ENCODE measurements at places on chromosomes 11 and 22.

DNA sequence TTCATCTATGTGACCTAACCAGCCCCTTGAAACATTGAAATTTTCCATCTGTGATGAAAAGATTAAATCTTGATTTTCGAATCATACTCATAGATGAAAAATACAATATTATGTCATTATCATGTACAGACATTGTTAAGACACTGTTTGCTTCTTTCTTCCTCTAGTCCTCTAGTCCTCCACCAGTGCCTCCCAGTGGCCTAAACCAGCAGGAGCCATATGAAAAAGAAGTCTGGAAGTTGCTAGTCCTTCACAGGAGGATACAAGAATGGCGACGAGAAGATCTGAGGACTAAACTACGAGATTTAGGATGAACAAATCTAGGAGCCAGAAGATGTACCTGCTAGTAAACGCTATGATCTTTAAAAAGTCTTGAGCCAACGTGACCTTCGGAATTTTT lies 134.1 kb downstream of the SLC17A6 start:
- no peak for DNase-seq

DNA sequence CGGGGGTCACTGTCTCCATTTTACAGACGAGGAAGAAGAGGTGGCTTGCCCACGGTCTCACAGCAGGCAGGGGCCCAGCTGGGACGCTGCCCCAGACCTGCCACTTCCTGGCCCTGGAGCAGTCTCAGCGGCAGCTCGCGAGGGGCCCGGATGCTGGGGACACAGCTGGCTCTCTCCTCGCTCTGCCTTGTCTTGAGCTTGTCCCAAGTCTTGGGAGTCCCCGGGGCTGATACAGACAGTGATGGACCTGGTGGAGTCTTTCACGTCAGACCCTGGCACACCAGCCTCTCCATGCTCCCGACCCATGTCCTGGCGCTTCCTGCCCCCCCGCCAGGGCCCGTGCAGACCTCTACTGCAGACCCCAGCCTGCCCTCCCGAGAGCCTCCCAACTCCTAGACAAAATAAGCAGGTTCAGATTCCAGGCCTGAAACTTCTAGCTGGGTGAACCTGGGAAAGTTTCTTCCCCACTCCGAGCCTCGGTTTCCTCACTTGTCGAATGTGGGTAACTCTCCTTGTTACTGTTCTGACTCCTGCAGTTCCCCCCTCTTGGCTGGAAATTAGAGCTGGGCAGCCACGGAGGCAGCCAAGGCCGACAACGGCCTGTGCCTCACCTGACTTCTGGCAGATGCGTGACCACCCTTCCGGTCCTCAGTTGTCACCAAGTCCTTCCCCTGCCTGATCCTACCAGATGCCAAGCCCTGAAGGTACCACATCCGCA lies 145.4 kb downstream of the CACNA1I start:
- no peak for DNase-seq

DNA sequence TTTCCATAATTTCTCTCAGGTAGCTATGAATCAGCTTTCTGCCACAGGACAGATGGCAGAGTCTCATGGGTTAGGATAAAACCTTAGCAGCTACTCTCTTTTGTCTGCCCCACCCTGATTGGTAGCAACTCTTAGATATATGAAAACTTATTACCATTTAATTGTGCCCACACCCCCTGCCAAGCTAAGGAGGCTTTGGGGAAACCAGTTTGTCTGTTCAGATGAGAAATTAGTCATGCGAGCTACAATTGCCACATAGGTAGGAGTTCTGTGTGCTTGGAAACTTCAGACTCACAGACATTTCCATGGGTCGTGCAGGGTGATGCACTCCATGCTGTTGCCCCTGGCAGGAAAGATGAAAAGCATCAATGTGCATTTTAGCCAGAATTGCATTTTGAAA lies 39.9 kb downstream of the CD44 start:
- no peak for DNase-seq

DNA sequence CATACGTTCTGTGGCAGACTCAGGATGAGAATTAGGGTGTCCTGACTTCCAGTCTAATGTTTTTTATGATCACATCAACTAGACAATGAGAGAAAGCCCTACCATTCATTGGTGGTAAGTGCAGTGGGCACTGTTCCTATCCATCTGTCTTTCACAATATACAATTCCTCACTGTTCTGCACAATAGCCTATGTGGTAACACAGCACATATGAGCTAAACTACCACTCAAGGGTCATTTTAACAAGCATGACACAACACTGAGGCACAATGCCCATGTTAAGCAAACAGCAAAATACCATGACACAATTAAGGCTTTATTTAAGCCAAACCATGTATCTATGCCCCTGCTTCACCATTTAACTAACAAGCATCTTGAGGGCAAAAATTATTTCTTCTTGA lies 52.3 kb downstream of the SIK3 start:
- no peak for DNase-seq

DNA sequence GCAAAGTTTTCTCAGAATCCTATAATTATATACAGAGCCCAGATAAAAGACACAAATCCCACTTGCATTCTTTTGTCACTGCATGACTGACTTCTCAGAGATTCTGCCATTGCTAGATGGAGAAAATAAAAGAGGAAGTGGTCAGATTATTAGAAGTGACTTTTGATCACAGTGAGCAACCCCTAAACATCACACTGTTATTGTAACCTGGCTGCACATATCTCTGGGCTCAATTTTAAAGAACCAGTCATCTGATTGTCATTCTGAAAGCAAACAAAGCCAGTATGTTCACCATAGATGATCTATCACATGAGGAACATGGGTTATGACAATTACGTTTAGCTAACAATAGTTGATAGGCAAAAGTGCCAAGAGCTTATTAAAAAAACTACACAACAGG lies 47.8 kb downstream of the COPB1 start:
- DNase-seq: no peak

GRCh38 chr22:43440556-43440955 lies 28.7 kb downstream of the MPPED1 start:
- peak; percentile 33 for DNase-seq

- DNase-seq: no peak
These were observed 50.3 kb upstream of the CD44 start for GRCh38 chr11:35088676-35089075.

- DNase-seq: no peak
These were observed 968 bp upstream of the TMEM109 start for GRCh38 chr11:60912851-60913528.

- peak; percentile 14 for DNase-seq
These were observed 702 bp downstream of the BIRC2 start for GRCh38 chr11:102347462-102348370.

- no peak for DNase-seq
These were observed 1073.3 kb upstream of the RAG2 start for GRCh38 chr11:37671321-37671720.

DNA sequence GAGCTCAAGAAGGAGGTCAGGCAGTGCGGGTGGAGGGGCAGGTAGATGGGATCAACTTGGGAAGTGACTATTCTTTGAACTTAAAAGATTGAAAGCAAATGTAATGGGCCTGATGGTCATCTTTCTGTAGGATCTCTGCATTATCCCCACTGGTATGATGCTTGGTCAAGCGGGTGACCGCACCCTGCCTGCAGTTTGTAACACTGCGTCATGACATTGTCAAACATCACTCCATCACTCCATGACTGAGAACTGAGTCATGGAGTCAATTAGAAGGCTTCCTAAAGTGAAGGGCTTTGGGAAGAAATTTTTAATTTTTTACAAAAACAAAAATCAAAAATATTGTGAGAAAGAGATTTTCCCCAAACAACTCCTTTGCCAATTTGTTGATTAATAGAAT lies 62.4 kb upstream of the BMAL1 start:
- no peak for DNase-seq

DNA sequence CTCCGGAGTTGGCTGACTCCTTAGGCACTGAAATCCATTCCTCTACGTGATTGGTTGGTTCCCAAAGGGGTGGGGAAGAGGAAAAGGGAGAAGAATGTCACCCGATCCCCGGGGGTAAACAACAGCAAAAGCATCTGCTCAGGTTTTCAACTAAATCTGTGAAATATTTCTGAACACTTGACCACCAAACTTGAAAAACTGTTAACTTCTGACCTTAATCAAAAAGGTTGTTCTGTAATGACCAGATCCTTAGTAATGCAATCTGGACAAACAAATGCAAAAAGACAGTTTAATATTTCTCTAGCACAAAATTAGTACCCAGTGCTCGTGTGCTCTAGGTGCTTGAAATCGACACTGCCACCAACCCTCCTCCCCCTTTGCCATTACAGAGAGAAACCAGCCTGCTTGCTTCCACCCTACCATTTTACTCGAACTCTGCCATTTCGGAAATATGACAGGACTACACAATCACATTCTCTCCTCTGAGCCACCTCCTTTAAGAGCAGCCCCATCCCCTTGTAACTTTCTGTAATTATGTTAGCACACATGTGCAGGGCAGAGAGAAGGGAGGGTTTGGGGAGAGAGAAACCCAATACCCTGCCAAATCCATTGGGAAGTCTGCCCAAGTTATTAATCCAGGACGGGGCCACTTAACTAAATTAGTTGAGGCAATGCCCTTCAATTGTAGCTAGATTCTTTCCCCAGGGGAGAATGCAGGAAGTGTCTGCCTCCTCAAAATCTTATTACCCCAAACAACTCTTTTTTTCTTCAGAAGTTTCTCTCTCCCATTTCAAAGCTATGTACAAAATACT lies 113.8 kb downstream of the RBFOX2 start:
- no peak for DNase-seq

GRCh38 chr11:125094731-125095130 lies 16.7 kb downstream of the TMEM218 start:
- no peak for DNase-seq

GRCh38 chr11:66768088-66768521 lies 39.1 kb upstream of the SPTBN2 start:
- no peak for DNase-seq

DNA sequence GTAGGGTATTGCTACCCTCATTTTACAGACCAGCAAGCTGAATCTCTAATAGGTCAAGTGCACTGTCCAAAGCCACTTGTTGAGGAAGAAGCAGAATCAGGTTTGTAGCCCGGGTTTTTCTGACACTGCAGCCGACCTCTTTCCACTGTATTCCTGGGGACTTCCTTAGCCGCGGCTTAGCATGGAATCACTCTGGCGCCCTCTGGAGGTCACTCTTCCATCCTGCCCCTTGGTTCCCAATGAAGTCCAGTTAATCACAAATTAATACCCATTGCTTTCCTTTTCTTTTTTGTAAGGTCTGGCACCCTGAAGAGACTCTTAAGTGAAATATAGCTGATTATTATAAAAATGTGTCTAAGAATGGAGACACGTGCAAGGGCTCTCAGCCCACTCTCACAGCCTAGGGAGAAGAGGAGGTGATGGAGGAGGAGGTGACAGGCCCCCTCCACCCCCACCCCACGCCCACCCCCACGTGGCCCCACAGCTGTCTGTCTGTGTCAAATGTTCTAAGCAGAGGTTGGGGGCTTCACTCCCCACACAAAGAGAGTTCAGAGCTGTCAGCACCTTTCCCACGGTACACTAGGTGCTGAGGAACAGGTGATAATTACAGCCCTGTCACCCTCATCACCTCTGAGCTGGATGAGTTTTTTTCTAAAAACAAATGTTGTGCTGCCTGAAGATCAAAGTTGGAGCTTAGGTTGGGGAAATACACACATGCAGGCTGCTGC lies 57.7 kb upstream of the DRD2 start:
- peak; percentile 62 for DNase-seq

DNA sequence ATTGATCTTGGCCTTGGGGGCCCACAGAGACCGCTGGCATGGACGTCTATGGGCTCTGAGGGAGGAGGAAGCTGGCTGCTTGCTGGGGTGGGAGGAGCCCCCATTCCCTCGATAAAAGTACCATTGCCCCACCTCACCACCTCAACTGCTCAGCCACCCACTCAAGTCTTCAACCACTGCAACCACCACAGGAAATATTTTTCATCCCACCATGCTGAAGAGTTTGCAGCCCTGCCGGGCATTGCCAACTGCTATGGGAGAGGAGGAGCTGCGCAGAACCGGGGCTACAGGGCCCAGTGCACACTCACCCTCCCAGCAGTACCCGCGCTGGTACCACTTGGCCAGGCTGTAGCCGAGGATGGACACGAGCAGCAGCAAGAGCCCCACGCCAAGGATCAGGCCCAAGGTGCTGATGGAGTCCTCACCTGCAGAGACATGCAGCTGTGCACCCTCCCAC lies 29.2 kb downstream of the IL10RA start:
- no peak for DNase-seq

GRCh38 chr22:36289406-36289870 lies 36.5 kb downstream of the APOL1 start:
- no peak for DNase-seq

DNA sequence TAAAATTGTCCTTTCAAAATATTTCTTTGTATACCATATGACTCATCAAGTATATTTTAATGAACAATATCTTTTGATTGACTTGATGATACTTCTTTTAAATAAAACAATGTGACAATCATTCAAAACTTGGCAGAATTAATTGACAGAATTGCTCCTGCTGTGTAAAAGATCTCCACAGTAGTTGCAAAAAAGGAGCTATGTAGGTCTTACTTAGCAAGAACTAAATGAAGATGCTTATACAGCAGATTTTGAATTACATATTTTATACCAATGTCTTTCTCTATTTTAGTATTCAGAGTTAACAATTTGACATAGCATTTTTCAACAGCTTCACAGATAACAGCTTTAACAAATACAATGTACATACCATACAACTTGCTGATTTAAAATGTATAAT lies 144.9 kb downstream of the DYNC2H1 start:
- no peak for DNase-seq

DNA sequence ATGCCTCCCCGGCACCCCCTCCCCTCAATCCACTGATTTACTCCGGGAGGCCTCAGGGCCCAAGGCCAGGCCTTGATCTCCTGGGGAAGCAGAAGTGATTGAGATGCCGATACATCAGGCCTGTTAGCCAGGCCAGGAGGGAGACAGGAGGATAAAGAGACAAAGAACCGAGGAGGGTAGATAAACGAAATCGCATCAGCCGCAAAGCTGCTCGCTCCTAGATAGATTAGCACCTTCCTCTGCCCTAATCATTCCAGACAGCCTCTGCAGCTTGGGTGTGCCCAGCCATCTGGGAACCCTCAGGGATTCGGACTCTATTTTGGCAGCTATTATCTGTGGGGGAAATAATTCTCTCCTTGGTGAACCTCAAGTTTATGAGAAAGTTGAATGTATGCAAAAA lies 121.2 kb downstream of the ABTB2 start:
- DNase-seq: no peak

- DNase-seq: peak; percentile 84
These were observed 10.5 kb downstream of the GRK2 start for GRCh38 chr11:67276781-67277230.

DNA sequence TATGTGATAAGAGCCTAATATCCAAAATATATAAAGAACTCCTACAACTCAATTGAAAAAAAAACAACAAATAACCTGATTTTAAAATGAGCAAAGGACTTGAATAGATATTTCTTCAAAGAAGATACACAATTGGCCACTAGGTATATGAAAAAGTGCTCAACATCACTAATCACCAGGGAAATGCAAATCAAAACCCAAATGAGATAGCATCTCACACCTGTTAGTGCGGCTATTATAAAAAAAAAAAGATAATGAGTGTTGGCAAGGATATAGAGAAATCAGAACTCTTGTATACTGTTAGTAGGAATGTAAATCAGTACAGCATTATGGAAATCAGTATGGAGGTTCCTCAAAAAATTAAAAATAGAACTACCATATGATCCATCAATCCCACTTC lies 5.9 kb upstream of the SIK2 start:
- DNase-seq: no peak
